ENCODE measurements at places on chromosomes 12 and 14.

GRCh38 chr14:82720946-82721345, 1187.3 kb upstream of the SEL1L start:
- no peak for DNase-seq

DNA sequence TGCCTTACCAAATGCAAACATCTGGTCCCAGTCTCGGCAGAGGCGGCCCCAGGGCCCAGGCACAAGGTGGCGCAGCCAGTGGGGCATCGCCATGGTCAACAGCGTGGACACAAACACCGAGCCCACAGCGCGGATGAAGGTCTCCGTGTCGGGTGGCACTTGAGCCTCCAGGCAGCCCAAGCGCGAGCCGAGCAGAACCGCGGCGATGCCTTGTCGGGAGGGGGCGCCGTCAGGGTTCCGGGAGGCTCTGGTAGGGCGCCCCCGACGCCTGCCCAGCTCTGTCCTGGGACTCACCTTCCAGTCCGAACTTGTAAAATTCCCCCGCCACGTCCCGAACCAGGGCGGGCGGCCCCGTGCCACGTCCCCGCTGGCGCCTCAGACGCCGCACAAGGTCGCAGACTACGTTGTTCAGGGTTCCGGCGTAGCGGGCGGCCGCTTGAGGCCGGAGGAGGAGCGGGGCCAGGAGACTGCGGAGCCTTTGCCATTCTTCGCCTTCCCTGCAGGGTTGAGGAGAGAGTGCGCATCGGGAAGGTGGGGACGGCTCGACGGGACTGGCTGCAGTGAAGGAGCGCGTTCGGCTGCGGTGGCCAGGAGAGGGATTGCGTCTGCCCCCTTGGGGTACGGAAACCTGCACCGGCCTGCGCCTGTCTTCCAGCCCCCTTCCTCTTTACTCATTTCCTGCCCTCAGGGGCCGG, 1.7 kb downstream of the CYP27B1 start:
- peak; percentile 71 for DNase-seq

- DNase-seq, result no peak
Observed at GRCh38 chr12:27822076-27822712, 42.2 kb upstream of the MANSC4 start.

- no peak for DNase-seq
Observed at GRCh38 chr12:1533602-1534304, 60.6 kb downstream of the FBXL14 start.

GRCh38 chr12:109720152-109720856, 6.7 kb downstream of the FAM222A start:
- no peak for DNase-seq

DNA sequence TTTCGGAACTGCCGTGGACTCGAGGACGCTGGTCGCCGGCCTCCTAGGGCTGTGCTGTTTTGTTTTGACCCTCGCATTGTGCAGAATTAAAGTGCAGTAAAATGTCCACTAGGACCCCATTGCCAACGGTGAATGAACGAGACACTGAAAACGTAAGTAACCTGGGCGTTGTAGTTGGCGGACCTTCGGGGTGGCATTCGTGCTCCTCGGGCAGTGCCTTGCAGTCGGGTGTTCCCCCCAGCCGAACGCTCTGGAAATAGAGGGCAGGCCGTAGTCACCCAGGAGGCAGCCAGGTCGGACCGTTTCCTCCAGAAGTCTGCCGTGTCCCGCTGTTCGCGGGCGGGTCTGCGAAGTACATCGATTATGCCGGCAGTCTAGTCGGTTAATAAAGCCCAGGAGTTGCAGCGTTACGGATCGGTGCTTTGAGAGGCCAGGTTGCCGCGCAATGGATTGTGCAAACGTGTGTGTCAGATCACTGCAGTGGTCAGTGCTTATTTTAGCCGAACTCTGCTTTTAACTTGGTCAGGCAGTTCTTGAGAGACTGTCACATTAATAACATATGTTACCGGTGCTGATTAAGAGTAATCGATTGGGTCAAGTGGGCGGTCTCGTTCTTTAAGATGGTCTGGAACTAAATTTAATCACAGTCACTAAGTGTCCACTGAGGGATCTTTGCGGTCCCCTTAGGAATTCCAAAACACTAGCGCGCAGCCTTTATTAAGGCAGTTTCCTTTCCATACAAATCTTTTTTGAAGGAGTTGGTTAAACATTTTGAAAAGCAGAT, 906 bp downstream of the MARK3 start:
- DNase-seq, result peak; percentile 29

- DNase-seq, result no peak
Observed at GRCh38 chr14:95388699-95389098, 69.0 kb upstream of the CLMN start.

- DNase-seq, result no peak
Observed at GRCh38 chr14:69664865-69665526, 53.6 kb downstream of the SUSD6 start.

- DNase-seq, result no peak
Observed at GRCh38 chr12:89481213-89481914, 43.2 kb downstream of the GALNT4 start.

DNA sequence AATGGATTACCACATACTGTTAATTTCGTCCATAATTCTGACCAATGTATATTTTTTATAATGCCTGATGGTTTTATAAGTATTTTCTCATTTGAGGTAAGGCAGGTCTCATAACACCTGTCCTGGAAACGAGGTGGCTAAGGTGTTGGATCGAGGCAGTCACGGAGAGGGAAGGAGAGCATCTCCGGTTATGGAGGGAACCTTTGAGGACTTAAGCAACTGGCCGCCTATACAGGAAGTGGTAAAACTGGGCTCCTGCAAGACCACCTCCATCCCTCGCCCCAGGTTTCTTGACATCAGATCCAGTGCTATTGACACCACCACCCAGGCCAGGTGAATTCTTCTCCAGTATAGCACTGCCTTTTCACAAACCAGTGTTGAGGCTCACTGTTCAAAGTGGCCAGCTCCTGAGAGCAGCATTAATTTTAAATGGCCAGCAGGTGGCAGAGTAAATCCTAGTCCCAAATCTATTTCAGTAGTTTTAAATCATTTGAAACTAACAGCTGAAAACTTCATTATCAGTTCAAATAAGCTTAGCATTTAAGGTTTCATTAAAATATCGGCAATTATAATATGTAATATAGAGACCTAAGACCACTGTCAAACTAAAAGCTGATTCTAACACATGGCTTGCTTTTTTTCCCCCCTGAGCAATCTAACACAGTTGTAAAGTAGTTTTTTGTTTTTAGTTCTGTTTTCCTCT, 100.8 kb downstream of the PPM1A start:
- peak; percentile 22 for DNase-seq

DNA sequence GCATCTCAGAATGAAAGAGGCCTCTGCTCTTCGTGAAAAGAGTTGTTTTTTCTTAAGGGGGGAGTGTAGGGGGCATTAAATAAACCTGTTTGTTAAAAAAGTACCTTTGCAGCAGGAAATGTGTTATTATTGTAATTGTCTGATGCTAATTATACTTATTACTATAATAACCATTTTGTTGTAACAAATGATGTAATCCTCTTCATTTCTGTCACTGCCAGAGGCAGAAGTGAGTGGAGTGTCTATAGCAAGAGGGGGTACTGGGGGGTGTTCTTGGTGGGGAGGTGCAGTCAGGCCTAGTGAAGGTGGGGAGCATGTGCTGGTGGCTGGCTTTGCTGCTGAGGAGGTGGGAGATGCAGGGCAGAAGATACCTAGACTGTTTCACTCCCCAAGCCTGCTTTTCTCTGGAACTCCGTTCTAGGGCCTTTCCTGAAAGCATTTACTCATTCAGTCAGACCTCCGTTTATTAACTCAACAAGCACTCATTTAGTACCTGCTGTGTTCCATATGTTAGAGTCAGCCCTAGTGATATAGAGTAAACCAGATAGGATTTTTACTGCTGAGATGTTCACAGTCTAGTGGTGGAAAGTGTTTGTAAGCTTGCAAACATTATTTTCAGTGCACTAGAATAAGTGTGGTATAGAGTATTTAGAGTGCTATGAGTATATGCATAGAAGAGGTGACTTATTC, 77.5 kb upstream of the CISTR start:
- no peak for DNase-seq

DNA sequence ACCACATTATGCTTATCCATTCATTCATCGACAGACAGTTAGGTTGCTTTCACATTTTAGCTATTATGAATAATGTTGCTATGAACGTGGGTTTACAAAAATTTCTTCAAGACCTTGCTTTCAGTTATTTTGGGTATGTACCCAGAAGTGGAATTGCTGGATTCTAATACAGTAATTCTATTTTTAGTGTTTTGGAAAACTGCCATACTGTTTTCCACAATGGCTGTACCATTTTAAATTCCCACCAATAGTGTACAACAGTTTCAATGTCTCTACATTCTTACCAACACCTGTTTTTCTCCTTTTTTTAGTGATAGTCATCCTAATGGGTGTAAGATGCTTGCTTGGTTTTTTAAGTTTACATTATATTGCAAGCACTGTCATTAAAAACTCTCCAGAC, 147.5 kb downstream of the ZFP36L1 start:
- DNase-seq, result no peak

- DNase-seq, result peak; percentile 81
Observed at GRCh38 chr12:117587631-117588287, 226.3 kb upstream of the NOS1 start.

DNA sequence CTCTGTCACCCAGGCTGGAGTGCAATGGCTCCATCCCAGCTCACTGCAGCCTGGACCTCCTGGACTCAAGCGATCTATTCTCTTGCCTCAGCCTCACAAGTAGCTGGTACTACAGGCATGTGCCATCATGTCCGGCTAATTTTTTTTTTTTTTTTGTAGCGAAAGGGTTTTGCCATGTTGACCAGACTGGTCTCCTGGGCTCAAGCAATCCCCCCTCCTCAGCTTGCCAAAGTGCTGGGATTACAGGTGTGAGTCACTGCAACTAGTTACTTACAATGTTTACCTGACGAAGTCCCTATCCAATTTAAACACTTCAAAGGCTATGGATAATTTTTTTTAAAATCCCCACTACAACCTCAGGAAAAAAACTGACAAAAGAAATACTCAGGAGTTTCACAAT, 1.8 kb downstream of the KRR1 start:
- DNase-seq, result no peak

DNA sequence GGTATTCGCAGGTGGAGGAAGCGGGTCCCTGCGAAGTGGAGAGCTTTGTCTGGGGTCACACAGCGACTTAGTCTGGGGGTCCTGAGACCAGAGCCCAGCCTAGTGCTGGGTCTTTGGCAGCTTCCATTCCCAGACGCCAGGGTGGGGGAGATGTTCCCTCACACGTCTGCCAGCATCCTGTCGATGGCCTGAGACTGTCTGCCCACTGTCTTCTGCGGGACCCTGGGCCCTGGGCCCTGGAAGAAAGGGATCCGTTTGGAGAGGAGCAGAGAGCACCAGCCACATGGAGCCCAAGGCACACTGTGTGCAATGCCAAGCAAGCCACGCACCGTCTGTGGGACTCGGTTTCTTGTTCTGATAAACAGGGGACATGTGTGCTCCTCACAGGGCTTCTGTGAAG, 197.2 kb downstream of the KIF26A start:
- DNase-seq, result no peak

GRCh38 chr12:5243014-5243413, 188.9 kb upstream of the NTF3 start:
- no peak for DNase-seq

DNA sequence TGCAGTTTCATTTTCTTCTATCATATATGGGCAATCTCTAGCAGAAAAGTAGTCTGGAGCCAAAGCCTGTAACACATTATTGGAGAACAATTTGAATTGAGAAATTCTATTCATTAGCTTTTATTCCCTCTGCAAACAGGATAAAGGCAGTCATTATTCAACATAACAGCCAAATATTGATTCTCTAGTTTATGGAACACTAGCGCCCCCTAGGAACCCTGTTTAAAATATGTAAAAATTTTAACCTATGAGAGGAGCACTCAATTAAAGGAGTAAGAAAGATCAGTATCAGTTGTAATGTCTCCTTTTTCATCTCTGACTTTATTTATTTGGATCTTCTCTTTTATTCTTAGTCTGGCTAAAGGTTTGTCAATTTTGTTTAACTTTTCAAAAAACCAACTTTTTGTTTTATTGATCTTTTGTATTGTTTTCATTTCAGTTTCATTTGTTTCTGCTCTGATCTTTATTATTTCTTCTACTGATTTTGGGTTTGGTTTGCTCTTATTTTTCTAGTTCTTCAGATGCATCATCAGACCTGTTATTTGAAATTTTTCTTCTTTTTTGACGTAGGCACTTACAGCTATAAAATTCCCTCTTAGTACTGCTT, 4.8 kb upstream of the LMNTD1 start:
- peak; percentile 12 for DNase-seq

GRCh38 chr12:124520265-124520701, 47.1 kb downstream of the NCOR2 start:
- DNase-seq, result no peak

DNA sequence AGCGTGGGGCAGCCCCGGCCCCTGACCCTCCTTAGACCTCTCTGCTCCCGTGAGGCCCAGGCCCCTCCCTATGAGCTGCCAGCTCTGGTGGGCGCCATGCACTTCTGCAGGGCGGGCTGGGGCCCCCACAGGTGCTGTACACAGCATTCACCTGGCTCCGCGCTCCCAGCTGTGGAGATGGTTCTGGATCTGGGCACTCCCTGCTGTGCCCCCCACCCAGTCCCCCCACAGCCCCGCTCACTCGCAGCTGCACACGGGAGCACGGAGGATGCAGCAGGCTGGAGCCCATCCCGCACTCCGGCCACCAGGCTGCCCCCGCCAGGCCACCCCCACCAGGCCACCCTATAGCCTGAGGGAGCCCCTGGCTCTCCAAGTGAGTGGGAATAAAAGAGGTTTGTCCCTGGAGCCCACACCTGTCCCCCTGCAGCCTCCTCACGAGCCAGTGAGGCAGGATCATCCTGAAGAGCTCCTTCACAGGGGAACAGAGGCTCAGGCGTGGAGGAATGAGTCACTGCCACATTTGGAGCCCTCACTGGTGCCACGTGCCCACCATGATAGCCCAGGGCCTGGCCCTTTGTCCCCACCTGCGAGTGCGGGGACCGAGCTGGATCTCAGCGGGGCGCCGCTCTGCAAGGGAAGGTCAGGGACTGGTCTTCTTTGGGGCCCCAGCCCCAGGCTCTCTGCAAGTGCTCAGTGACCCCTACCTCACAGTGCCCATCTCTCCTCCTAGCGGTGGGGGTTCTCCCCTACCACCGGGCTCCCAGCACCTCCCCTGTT, 1.9 kb downstream of the ADSS1 start:
- DNase-seq, result no peak

GRCh38 chr12:31288381-31288780, 37.6 kb downstream of the SINHCAF start:
- DNase-seq, result peak; percentile 44

GRCh38 chr12:131921866-131922769, 7.0 kb upstream of the PUS1 start:
- DNase-seq, result no peak

GRCh38 chr12:12563290-12563928, 746 bp upstream of the DUSP16 start:
- DNase-seq, result no peak

- no peak for DNase-seq
Observed at GRCh38 chr12:120960657-120961056, 17.7 kb upstream of the HNF1A start.

GRCh38 chr14:52044791-52045522, 23.9 kb downstream of the NID2 start:
- DNase-seq, result no peak

GRCh38 chr14:94691660-94692034, 78.3 kb downstream of the GSC start:
- DNase-seq, result no peak

- no peak for DNase-seq
Observed at GRCh38 chr12:85803231-85803630, 33.0 kb downstream of the RASSF9 start.

GRCh38 chr14:103137689-103138300, 14.5 kb downstream of the TNFAIP2 start:
- DNase-seq, result no peak

All from WTC11 (cell line).